ENCODE measurements at places on chromosomes 11 and 22.

GRCh38 chr11:45500451-45500850, 165.0 kb downstream of the CHST1 start:
- no peak for DNase-seq

DNA sequence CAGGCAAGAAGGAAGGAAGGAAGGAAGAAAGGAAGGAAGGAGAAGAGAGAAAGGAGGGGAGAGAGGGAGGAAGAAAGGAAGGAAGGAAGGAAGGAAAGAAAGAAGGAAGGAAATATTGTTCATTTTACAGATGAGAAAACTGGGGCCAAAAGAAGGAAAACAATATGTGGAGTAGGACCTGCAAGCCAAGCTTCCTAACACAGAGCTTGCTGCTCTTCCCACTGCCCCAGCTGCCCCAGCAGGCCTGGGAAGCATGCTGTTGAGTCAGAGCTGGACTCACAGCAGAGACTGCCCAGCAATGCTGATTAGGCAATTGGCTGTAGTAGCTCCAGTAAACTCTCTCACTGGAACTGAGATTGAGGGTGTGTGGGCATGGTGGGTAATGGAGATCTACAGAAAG, 42.6 kb upstream of the SMCO4 start:
- DNase-seq, result no peak

GRCh38 chr11:120774591-120775386, 249.1 kb upstream of the TBCEL start:
- DNase-seq, result no peak

GRCh38 chr11:76267556-76267955, 61.3 kb upstream of the WNT11 start:
- no peak for DNase-seq

DNA sequence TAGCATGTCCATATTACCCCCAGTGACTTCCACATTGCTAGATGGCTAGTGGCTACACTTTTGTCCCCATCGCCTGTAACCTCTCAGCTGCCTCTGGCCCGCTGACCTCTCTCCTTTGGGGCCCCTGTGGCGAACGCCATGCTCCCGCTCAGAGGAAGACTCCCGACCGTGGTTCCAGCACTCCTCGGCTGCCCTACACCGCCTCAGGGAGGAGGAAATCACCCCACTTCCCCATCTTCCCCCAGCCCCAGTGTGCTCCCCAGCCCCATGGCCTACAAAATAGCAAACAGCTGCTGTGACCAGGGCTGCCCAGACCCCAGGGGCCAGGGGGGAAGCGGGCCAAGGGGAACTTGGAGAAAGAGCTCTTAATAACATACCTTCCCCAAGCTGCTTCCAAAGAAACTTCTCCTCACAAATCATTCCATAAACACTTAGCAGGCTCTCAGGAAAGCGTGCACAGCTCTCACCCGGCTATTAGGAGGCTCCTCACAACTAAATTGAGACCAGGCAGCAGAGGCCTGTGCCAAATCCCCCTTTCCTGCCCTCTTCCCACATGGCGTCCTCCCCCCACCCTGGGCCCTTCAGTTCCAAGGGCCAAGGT, 63.5 kb upstream of the WNT11 start:
- no peak for DNase-seq

GRCh38 chr11:94781837-94782236, 13.7 kb downstream of the AMOTL1 start:
- DNase-seq, result no peak

- DNase-seq, result no peak
Measured at GRCh38 chr22:42375982-42376381, 56.2 kb downstream of the NFAM1 start.

- DNase-seq, result no peak
Measured at GRCh38 chr11:2271077-2271326, 614 bp upstream of the ASCL2 start.
